ENCODE measurements at places on chromosomes 1 and 21.

GRCh38 chr1:16109571-16109970, 36.1 kb upstream of the FAM131C start:
- no peak for DNase-seq

DNA sequence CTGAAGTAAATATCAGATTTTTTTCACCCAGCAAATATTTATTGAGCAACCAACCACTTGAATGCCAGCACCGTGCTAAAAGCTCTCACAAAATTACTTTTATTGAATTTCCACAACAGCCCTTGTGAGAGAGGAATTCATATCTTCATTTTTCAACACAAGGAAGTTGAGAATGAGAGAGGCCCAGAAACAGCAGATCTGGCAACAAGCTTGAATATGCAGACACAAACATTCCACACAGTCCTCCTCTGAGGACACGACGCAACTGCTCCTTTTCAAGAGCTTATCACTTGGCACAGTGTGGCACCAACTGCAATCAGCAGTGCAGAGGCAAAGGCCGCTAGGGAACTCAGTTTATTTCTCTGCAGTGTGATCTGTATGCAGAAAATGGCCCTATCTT, 32.2 kb upstream of the IFNAR2 start:
- no peak for DNase-seq

DNA sequence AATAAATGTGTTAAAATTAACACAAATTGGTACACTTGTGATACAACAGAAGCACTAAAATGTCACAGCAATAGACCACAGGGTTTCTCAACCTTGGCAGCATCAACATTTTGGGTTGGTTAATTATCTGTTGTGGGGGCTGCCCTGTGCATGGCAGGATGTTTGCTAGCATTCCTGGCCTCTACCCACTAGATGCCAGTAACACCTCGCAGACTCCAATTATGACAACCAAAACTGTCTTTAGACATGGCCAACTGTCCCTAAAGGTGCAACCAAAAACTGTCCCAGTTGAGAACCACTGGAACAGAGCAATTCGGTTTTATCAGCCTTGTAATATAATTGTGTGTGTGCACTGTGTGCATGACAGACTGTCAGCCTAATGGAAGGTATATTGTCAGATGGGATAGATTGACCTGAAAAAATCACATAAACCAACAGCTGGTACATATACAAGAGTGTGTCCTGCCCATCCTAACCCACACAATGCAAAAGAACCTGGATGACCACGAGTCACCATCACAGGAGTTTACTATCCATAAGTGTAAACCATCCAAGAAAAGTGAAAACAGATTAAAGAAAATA, 13.5 kb upstream of the ERG start:
- DNase-seq, result no peak

DNA sequence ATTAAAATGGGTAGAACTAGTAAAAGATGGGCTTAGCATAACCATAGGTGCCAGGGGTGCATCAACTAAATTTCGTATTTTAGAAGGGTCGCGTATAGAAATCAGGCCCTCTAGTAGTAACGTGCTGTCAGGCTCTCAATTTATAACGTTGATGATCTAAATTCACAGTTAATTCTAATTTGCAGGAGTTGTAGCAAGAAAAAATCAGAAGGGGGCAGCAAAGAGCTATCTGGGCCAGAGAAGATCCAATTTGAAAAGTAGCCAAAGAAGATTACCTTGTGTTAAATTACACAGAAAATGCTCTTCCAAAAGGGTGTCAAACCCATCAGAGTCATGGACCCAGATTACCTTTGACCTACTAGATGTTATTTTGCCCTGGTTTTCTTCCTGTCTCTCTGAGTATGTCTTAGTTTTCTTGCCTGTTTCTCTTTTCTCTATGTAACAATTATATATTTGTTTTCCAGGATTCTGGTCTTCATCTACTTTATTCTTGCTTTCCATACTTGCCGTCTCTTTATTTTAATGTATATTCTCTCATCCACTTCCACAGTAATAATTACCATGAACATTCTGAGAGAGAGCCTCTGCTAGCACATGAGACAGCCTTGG, 1030.9 kb downstream of the AMY1C start:
- DNase-seq, result no peak

DNA sequence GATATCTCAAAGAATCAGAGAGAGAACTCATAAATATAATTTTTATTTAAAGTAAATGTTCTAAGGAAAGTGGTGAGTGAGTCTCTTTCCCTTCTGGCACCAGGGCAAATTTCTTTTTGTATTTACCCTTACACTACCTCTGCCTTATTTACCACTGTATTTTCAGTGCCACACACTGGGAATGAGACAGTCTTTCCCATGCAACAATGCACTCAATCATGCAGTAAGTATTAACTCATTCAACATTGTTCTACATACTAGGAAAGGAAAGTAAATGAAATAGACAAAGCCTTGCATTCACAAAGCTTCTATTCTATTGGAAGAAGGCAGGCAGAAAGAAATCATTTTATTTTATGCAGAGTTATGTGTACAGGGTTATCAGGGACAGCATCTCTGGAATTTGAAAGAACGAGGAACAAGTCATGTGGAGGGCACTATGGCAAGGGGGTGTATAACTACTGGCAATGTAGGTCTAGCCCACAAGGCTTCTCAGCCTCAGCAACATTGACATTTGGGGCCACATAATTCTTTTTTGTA, 129.8 kb upstream of the PRDX6 start:
- no peak for DNase-seq

- DNase-seq, result no peak
These were observed 44.8 kb upstream of the KIAA0040 start for GRCh38 chr1:175237389-175237788.

DNA sequence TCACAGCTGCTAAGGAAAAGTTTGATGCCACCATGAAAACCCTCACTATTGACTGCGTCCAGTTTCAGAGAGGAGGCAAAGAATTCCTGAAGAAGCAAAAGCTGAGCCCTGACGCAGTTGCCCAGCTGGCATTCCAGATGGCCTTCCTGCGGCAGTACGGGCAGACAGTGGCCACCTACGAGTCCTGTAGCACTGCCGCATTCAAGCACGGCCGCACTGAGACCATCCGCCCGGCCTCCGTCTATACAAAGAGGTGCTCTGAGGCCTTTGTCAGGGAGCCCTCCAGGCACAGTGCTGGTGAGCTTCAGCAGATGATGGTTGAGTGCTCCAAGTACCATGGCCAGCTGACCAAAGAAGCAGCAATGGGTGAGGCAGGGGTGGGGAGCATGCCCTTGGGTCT, 9.5 kb downstream of the CZIB start:
- DNase-seq, result no peak

GRCh38 chr1:113320972-113321680, 69.2 kb upstream of the MAGI3 start:
- DNase-seq, result no peak

GRCh38 chr1:89023026-89023425, 360 bp upstream of the GBP3 start:
- DNase-seq, result no peak

DNA sequence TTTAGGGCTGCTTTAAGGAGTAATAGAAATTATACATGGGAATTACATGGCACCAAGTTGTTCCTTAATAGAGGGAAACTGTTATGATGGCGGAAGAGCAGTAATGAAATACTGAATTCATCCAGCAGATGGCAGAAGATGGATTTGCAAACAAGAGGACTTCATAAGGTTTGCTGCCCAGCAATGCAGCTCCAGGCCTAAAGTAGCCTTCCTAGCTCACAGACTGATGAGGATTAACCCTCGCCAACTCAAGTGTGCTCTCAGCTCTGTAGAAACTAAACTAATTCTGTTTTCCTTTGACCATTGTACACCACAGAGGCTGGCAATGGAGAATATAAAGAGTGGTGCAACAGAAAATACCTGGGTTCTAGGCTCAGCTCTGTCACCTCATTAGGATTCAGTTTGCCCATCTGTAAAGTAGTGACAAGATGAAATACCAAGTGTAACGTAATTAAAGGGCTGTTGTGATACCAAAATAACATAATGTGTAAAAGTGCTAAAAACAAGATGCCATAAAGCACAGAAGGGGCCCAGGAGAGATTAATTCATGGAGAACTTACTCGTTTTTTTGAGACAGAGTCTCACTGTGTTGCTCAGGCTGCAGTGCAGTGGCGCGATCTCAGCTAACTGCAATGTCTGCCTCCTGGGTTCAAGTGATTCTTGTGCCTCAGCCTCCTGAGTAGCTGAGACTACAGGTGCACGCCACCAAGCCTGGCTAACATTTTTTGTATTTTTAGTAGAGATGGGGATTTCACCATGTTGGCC, 102.4 kb upstream of the SERBP1 start:
- peak; percentile 32 for DNase-seq

- DNase-seq, result no peak
These were observed 5.0 kb upstream of the TRABD2B start for GRCh38 chr1:48002142-48002541.

DNA sequence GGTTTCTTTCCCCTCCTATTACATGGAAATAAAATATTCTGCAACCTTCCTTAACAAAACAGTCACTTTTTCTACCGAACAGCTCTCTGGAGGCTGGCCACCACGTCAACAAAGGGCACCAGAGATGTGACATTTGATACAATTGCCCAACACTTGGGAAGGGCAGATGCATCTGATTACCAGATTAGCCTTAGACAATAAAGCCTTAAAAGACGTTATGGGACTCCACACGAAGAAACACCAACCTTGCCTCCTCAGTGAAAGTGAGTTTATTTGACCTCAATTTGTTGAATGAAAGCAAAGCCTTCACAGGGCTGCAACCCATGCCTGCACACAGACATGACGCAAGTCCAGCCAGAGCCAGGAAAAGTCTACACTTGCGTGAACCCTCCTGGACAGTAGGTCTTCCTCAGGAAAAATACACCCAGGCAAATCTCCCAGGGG, 136.1 kb downstream of the TGFBR3 start:
- no peak for DNase-seq

- DNase-seq, result no peak
These were observed 41.3 kb downstream of the TBX19 start for GRCh38 chr1:168321945-168322344.

GRCh38 chr21:24323536-24323935, 1283.7 kb downstream of the MRPL39 start:
- no peak for DNase-seq

DNA sequence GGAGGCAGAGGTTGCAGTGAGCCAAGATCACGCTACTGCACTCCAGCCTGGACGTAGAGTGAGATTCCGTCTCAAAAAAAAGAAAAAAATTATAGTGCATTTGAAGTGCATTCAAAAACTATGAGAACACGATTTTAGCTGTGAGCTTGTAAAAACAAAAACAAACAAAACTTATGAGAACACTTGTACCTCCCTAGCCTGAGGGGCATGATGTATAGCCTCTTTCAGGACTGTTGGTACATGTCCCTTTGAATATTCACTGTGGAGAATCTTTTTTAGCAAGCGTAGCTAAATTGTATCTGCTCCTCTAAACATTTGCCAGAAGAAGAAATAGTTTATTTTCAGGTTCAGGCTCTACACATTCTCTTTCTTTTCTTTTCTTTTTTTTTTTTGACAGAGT, 9.5 kb upstream of the DEGS1 start:
- no peak for DNase-seq

GRCh38 chr1:236619398-236619797, 15.1 kb upstream of the HEATR1 start:
- no peak for DNase-seq

Data from T-helper 1 cell (primary cell).